Stimulated activated CD8-positive, alpha-beta memory T cell treated with anti-CD3 and anti-CD28 coated beads, Interleukin-7, amount 100 ng/mL, for 24 hours (primary cell): ENCODE measurements at places on chromosomes 3 and 15.

DNA sequence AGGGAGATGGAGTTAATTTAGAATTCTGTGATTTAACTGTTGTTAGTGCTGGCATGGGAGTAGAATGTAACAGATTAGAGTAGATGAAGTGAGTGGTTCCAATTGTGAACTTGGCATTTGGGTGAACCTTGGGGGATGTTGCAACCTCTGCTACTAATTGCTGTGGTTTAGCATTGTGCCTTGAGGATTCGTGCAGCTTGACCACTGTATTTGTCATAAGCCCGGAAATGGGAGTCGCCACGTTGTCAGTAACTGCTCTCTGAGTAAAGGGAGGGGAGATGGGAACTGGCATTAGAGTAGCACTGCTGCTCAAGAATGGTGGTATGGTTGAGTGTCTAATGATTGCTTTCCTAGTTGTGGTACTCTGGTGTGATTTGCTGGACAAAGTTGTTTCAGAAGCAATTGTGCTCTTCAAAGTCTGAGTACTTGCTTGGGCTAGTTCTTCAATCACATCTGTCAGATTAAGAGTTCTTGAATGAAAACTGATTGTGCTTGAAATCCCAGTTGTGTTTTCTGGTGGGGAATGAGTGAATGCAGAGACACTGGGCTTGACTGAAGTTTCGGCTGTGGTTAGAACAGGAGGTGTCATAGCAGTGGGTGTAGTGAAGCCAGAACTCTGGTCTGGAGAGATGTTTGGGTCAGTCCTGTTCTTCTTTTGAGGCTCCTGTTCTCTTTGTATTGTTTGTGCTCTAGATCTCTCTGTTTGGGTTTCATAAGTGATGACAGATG is 15.4 kb downstream of the IGSF10 start:
- DNase-seq = no peak

- DNase-seq = no peak
These were observed 14.5 kb upstream of the DCP1A start for GRCh38 chr3:53361852-53362251.

DNA sequence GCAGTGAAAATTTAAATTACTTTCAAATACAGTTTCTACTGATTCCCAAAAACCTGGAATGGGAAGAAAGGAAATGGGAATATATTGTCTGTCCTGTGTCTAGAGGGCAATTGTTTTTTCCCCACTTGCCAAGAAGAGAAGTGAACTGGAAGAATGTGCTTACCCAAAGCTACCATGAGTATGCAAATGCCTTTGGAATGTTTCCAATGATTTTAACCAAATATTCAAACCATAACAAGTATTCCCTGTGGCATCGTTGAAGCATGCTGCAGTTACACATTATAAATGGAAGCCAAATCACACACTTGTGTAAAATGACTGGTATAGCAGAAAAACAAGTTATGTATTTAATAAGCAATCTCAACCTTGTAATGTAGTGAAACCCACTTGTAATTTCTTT is 368.2 kb downstream of the GBE1 start:
- DNase-seq = no peak

- no peak for DNase-seq
These were observed 69.1 kb downstream of the MAGEF1 start for GRCh38 chr3:184642631-184643285.

GRCh38 chr15:73078722-73079121 is 26.5 kb downstream of the NEO1 start:
- DNase-seq = no peak

- no peak for DNase-seq
These were observed 43.8 kb upstream of the TRA2B start for GRCh38 chr3:185981621-185982020.

DNA sequence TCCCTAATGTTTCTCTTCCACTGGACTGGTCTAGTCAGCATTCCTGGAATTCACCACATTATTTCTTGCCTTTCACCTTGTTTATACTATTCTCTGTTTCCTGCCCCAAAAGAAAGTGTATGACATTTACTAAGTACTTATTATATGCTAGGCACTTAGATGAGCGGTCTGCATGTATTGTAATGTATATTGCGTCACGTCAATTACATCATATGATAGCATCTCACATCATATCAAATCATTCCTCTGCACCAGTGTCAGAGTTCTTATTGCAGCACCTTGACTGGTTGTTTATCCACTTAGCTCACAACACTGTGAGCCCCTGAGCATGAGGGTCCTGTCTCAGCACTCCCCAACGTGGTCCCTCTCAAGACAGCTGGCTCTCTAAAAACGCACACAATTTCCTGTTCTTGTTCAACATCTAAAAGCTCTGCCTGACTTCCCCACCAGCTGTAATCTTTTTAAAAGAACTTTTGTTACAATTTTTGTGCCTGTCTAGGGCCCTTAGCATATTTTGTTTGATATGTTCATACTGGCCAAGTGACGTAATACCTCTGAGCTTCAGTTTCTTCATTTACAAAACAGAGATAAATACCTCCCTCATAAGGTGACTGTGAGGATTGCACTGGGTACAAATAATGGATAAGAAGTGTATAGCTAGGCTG is 58.8 kb downstream of the ARHGAP31 start:
- no peak for DNase-seq

GRCh38 chr15:82611348-82611747 is 35.8 kb downstream of the CPEB1 start:
- DNase-seq = no peak

GRCh38 chr3:34109846-34110245 is 311.4 kb downstream of the PDCD6IP start:
- DNase-seq = no peak

- DNase-seq = no peak
These were observed 53.1 kb downstream of the PHC3 start for GRCh38 chr3:170128259-170128976.

DNA sequence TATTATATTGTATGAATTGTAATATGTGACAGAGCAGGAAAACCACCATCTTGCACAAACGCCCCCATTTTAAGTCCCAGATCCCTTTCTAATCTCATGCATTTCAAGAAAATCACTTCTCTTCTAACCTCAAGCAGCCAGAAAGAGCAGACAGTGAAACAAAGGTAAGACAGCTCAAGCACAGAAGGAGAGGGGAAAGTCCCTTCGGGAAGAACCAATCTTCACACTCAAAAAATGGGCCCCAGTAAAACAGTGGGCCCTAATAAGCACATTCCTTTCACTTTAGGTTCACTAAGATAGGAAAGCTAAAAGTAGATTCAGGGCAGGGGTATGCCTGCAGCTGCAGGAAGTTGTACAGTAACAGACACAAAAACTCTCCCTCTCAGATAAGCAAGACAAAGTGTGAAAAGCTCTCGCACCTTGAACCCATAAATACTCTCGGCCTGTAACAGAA is 1268.7 kb downstream of the SI start:
- no peak for DNase-seq

- DNase-seq = no peak
These were observed 230.8 kb downstream of the RBMS3 start for GRCh38 chr3:29511701-29512100.

DNA sequence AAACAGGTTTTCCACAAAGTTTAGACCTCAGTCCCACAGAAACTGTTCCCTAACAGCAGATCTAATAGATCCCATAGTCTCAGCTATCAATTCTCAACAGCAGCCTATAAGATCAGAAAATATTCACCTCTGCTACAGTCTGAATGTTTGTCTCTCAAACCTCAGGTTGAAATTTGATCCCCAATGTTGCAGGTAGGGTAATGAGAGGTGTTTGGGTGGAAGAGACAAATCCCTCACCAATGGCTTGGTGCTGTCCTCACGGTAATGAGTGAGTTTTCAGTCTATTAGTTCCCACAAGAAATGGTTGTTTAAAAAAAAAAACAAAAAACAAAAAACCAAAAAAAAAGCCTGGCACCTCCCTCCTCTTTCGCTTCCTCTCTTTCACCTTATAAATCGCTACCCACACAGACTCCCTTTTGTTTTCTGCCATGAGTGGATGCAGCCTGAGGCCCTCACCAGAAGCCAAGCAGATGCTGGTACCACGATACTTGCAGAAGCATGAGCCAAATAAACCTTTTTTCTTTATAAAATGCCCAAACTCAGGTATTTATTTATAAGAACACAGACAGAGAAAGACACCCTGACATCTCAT is 14.2 kb downstream of the ZNF280D start:
- no peak for DNase-seq

DNA sequence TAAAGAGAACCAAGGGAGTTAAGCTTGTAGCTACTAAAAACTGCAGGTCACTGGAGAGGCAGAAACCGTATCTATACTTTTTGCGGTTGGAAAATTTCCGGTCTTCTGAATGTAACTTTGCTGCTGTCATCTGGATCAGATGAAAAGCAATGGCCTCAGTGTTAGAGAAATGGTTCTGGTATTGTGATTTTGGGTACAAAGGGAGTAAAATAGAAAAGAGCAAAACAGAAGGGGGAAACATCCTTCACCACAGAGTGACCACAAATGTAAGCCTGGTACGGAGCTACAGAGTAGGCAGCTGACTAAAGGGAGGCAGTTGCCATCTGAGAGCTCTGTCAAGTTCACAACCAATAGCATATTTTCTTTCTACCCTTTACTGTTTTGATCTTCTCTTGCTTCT is 5.6 kb downstream of the CD96 start:
- DNase-seq = no peak

DNA sequence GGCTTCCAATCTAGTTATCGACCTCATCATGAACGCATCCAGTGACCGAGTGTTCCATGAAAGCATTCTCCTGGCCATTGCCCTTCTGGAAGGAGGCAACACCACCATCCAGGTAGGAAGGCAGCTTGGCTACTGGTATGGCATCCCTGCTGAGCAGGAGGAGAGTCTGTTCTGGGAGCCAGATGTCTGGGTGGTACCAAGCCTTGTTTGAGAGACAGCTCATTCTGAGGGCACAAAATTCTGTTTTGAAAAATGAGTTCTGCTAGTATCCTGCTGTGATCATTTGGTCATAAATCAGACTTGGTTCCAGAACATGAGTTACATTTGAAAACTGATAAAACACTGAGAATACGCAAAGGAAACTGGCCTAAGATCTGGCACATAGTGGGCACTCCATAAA is 242.1 kb downstream of the ITPR1 start:
- no peak for DNase-seq

DNA sequence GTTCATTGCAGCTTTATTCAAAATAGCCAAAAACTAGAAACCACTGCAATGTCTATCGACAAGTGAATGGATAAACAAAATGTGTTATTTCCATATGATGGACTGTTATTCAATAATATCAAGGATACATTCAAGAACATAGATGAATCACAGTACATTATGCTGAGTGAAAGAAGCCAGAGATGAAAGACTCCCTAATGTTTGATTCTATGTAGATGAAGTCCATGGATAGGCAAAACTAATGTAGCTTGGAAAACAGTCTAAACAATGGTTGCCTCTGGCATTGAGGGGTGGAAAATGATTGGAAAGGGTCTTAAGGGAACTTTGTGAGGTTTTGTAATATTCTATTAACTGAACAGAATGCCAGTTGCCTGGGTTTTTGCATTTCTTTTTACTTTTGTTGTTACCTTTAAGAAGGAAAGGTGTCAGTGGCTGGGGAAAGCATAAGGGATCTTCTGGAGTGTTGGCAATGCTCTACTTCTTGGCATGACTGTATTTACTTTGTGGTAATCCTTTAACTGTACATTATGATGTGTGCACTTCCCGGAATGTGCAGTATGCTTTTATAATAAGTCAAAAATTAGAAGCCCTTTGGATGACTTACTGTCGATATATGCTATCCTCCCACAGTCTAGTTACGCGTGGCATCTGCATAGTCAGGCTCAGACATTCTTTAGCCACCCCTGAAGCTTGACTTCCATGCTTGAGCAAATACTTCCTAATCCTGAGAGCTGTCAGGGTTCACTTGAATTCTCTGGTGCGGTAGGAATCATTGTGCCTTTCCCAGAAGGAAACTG is 20.5 kb upstream of the ATP10A start:
- DNase-seq = no peak

GRCh38 chr3:99242271-99242670 is 340.8 kb upstream of the DCBLD2 start:
- no peak for DNase-seq

- DNase-seq = no peak
These were observed 18.0 kb downstream of the SLC6A1 start for GRCh38 chr3:11010426-11011165.

DNA sequence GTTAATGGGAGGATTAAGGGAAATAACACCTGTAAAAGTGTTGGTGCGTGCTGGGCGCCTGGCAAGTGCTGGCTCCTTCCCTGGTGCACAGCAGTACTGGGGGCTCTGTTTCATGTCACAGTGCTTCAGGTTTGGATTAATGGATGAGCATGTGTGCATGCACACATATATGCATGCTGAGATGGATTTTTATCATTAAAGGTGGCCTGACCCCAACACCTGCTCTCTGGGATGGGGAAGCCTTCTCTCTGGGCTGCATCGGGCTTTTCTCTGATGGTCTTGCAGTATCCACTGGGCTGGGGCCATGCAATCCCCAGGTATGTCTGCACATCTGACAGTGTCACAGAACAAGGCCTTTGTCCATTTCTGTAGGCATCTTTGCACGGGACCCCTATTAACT is 127.5 kb upstream of the PLXNA1 start:
- no peak for DNase-seq

DNA sequence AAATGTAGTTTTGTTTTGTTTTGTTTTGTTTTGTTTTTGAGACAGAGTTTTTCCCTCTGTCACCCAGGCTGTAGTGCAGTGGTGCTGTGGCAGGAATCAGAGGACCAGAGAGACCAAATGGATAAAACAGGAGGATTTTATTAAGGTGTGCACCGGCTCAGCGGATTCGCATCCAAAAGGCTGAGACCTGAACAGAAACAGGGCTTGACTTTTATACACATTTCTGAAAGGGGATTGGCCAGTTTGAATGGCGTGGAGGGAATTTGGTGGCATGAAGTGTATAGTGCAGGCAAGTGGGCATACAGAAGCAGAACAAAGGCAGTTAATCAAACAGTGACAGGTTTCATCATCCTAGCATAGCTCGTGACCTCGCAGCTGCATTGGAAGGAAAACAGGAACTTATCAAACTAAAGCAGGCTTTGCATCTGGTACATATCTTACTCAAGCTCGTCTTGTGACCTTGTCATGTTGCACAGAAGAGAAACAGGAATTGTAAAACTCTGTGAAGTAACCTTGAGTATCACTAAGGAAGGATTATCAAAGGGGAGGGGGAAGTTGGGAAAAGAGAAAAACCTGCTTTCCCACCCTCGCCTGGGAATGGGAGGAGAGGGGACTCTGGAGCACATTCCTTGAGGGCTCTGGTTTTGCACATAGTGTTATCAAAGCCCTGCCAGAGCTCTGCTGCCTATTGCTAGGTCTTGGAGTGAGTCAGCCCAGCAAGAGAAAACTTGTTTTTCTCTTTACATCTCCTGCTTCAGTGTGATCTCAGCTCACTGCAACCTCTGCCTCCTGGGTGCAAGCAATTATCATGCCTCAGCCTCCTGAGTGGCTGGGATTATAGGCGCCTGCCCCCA is 38.5 kb downstream of the C3orf62 start:
- no peak for DNase-seq
